ENCODE measurements at places on chromosomes 3 and 15. TPM values are rescaled to one million over a fixed set of nuclear protein-coding genes. Genes with fewer than 3 reads are reported as not detected.

IL12A gene
- polyA plus RNA-seq, result not detected

DNA sequence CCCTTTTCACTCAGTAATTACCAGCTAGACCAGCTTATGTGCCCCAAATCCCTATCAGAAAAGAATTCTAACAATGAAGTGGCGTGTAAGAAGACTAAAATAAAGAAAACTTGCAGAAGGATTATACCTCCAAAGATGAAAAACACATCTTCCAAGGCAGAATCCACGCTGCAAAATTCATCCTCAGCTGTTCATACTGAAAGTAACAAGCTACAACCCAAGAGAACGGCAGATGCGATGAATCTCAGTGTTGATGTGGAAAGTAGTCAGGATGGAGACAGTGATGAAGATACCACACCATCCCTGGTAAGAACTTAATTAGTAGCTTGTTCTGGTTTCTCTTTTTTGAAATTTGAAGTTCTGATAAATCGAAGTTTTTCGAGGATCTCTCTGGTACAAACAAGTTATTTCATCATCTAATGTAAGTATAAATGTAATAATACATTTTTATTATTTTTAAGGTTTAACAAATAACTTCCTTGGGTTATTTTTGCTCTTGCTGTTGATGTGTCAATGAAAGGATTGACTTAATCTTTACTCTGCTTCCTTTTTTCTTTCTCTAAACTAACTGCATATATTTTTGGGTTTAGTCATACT, 1.4 kb downstream of the WDR76 start:
- H3K36me3 ChIP-seq, result no peaks in the 10 kb centered on the region
- peak overlapping the region; percentile 77 for H3K27ac ChIP-seq
- H3K4me3 ChIP-seq, result no peak overlapping the region
- no peak for DNase-seq
- H3K4me1 ChIP-seq, result peaks cover 30% of the 10 kb centered on the region
- no peaks in the 10 kb centered on the region for H3K27me3 ChIP-seq

DNA sequence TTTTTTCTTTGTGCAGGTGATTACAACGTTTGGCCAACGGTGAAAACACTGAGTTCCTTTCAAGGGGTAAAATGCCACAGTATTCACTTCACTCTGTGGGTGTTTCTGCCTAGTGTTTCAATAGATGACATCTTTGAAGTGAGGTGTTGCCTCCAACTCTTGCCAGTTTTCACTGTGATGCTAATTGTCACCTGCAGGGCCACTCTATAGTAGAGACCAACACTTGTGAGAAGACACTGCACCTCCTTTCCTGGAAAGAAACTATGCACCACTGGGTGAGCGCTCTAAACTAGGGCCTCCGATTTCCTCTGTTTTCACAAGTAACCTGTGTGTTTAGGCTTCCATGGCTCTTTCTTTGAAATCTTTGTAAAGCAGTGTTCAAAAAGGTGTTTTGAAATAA, 98.3 kb downstream of the THRB start:
- H3K4me3 ChIP-seq, result no peak overlapping the region

DNA sequence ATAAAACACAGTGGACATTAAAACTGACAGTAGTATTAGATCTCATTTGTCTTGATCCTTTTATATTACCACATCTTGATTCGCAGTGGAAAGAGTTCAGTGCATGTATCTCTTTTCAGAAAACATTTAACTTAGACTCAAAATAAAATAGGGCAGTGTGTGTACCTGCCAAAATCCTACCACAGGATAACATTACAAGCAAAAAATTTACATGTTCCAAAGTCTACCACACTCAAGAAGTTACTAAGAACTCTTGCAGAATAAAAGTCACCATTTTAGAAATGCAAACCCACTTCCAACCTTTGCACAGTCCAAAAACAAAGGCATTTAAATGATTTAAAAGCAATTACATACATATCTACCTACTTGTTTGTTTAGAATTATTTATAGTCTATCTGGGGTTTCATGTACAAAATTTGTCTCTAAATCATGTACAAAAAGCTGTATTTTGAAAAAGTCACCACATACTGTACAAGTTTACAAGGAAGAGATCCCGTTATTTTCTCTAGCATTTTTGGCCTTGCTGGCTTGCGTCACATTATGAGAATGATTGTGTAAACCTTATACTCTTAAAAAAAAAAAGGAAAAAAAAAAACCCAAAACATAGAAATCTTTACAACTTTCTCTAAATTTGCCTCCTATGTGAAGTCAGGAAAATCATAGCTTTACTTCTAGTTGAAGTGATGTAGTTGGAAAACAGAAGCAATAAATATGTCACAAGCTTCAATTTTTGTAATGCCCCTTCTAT, 153.8 kb downstream of the ADAM10 start:
- H3K27ac ChIP-seq, result no peak overlapping the region
- no peaks in the 10 kb centered on the region for H3K27me3 ChIP-seq
- H3K4me3 ChIP-seq, result no peak overlapping the region

DNA sequence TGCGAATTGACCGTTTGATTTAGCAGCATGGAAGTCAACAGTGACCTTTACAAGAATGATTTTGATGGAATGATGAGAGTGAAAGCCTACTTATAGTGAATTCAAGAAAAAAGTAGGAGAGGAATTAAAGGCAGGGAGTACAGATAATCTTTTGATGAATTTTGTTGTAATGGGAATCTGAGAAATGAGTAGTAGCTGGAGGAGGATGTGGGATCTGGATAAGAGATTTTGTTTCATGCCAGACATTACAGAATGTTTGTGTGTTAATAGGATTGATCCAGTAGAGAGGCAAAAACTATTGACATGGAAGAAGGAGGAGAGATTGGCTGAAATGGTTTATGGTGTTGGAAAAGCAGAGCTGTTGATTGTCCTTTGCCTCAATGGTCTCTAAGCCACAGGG, 17.4 kb upstream of the ZNF609 start:
- peak overlapping the region; percentile 37 for H3K27ac ChIP-seq
- peaks cover 30% of the 10 kb centered on the region for H3K36me3 ChIP-seq
- no peaks in the 10 kb centered on the region for H3K27me3 ChIP-seq
- no peak for DNase-seq

GRCh38 chr15:22936577-22937472, 43.3 kb downstream of the CYFIP1 start:
- H3K4me3 ChIP-seq, result no peak overlapping the region
- no peak for DNase-seq
- H3K27me3 ChIP-seq, result no peaks in the 10 kb centered on the region
- H3K4me1 ChIP-seq, result no peaks in the 10 kb centered on the region
- H3K36me3 ChIP-seq, result peaks cover 74% of the 10 kb centered on the region

- H3K36me3 ChIP-seq, result no peaks in the 10 kb centered on the region
- H3K4me3 ChIP-seq, result peak overlapping the region; percentile 39
- peak overlapping the region; percentile 74 for H3K27ac ChIP-seq
- DNase-seq, result peak; percentile 76
- H3K4me1 ChIP-seq, result no peaks in the 10 kb centered on the region
Measured at GRCh38 chr3:168249550-168250414, 154.1 kb upstream of the GOLIM4 start.

DNA sequence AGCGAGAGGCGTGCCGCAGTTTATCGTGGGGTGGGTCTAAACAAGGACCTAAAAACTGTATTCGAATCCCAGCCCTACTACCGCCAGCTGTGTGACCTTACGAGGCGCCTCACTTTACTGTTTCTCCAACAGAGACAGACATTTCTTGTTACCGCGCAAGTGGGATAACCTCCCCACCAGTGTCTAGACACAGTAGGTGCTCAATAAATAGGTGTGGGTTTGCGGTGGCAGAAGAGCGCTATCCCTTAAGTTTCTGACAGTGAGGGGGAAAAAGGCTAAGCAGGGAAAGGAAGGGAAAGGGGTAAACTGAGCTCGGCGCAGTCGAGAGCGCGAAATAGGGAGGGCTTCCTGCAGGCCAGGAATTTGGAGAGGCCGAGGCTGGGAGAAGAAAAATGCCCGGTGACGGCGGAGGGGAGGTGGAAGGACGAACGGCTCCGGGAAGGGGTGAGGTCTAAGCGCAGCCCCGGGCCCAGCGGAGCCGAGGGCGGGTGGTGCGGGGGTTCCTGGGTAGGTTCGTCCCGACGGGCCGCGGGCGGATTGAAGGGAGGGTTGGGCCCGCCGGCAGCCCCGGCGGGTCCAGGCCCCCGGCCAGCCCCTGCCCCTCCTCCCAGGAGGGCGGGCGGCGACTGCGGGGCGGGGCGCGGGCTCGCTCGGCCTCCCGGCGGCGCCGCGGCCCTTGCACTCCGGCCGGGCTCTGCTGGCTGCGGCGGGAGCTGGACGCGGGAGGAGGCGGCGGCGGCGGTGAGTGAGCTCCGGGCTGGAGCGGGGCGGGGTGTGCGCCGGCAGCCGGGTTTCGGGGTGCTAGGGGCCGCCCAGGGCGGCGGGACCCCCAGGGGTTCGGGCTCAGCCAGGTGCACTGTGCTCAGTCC, at the start of gene CGNL1:
Gene CGNL1 (plus strand): TSS at position 679 of the 869 bp plus-strand sequence. CDS start 61,495 bp downstream, outside the sequence.
- peaks cover 16% of the 10 kb centered on the region for H3K4me1 ChIP-seq
- H3K4me3 ChIP-seq, result peak within 1 kb of the TSS; percentile 51
- no peaks in the 10 kb centered on the region for H3K36me3 ChIP-seq
- peak within 1 kb of the TSS; percentile 37 for H3K27ac ChIP-seq
- peak; percentile 67 for DNase-seq
- peaks cover 6% of the 10 kb centered on the region for H3K27me3 ChIP-seq

- H3K27me3 ChIP-seq, result no peaks in the 10 kb centered on the region
- DNase-seq, result no peak
- peaks cover 11% of the 10 kb centered on the region for H3K4me1 ChIP-seq
Measured at GRCh38 chr15:36177590-36178302, 401.7 kb upstream of the CDIN1 start.

DNA sequence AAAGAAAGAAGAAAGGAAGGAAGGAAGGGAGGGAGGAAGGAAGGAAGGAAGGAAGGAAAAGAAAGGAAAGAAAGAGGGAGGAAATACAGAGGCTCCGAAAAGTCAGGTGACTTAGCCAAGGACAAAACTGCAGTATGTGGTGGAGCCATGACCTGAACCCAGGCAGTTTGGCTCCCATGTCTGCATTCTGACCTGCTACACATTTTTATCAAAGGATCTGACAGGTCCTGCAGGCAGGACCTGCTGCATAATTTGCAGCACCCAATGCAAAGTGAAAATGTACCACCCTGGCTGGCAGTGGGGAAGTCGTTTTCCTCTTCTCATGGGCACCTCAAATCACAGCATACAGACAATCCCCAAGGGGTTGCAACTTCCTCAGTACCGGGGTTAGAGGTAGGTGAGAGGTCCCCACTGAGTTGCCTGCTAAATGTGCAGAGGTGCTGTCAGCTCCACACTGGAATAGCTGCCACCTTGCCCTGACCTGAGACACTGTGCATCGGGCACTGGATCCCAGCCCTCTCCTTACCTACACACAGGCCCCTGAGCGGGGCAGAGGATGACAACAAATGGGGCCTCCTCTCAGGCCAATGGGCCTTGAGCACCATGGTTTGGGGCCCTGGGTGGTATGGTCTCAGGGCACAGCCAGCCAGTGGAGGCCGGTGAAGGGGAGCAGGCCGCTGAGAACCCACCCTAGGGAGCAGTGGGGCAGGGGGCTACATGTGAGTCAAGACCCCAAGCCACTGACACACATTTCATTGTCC, 175.1 kb downstream of the SHQ1 start:
- H3K4me3 ChIP-seq, result no peak overlapping the region
- H3K27me3 ChIP-seq, result no peaks in the 10 kb centered on the region
- no peak for DNase-seq

DNA sequence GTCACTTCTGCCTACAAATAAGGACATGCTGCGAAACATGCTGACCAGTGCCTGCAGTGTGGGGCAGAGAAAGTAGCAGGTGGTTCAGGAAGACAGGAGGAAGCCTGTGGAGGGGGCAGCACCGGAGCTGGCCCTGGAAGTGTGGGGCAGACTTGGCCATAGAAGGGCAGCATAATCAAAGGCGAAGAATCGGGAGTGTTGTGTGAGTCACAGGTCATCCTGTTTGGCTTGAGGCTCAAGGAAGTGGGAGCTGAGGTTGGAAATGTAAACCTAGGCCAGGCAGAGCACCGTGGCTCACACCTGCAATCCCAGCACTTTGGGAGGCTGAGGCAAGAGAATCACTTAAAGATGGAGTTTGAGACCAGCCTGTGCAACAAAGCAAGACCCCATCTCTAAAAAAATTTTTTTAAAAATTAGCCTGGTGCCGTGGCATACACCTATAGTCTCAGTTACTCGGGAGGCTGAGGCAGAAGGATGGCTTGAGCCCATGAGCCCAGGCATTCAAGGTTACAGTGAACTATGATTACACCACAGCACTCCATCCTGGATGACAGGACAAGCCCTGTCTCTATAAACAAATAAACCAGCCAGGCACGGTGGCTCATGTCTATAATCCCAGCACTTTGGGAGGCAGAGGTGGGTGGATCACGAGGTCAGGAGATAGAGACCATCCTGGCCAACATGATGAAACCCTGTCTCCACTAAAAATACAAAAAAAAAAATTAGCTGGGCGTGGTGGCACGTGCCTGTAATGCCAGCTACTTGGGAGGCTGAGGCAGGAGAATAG, 54.0 kb downstream of the FAM43A start:
- no peak overlapping the region for H3K4me3 ChIP-seq
- DNase-seq, result no peak
- no peaks in the 10 kb centered on the region for H3K36me3 ChIP-seq
- peaks cover 12% of the 10 kb centered on the region for H3K4me1 ChIP-seq
- H3K27me3 ChIP-seq, result no peaks in the 10 kb centered on the region
